ENCODE measurements at places on chromosomes 1 and 21.

DNA sequence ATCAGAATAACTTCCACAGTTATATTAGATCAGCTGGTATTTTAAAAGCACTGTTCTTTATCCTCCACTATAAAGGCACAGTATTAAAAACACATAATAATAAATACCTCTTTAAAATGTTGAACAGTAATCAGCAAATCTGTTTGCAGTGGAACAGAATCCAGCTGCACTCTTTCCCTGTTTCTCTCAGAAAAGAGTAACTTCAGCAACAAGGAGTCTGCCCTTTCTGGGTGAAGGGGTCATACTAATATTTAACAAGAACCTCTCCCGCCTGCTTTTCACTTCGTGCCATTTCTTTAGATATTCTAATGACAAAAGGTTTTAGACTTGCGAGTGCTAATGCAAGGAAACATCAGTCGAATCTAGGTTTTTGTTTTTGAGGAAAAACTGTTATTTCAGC, 194.2 kb upstream of the FMN2 start:
- no peak for DNase-seq

DNA sequence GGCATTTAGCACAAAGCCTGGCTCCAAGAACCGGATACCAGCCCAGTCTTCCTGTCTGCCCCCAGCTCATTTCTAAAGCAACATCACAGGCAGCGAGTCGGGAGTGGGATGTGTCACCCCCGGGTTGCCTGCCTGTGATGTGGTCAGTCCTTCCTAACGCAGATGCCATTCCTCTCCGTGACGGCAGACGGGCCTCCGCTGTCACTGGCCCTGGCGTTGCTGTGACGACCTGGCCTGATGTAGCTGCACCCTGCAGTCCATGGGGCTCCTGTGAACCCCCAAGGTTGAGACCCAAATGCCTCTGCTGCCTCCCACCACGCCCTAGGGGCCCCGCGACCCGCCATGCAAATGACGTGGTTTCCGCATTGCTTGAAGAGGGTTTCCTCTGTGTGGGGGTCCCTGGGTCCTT, 12.3 kb downstream of the TNFRSF1B start:
- peak; percentile 77 for DNase-seq

- DNase-seq: no peak
These were observed 784 bp downstream of the RPL11 start for GRCh38 chr1:23692308-23692871.

DNA sequence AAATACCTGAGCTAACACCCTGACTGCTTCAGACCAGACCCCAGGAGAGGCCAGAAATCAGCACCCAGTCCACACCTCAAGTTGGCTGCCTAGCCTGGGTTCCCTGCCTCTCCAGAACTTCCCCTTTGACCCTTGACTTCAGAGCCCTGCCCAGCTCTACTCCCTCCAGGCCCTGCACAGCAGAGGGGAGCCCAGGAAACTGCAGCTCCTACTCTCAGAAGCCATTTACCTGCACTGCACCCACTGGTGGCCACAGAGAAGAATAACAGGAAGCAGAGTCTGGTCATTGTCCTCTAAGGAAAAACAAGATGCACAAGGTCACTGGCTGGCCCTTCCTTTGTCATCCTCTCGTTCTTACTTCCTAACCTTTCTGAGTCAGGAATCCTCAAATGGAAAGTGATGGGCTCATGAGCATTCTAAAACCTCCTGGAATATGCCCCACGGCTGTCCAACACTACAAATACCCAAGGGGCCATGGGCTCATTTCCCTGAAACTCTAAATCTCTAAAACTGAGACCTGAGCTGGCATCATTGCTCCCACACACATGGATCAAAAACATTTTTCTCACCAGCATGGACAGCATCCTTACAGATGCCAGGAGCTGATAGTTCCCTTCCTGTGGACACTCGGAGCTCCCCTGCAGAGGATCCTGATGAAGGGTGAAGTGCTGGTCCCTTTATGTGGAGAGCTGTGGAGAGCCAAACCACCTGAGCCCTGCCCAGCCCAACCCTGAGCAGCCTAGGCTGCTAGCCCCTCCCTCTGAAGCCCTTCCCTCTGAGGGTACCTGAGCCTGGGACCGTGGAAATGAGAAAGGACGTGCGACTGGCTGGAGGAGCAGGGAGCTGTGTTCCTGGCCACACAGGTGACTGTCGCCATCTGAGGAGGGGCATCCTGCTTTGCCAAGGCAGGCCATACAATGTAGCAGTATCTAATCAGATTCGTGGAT, at the start of gene ITLN2:
Gene ITLN2 (minus strand): TSS at position 652 of the 947 bp plus-strand sequence. CDS start 68 bp downstream, at position 584.
- DNase-seq: no peak

GRCh38 chr1:241639623-241640148, 483 bp downstream of the CHML start:
- peak; percentile 12 for DNase-seq

- no peak for DNase-seq
These were observed 15.3 kb upstream of the PADI1 start for GRCh38 chr1:17189632-17189990.

DNA sequence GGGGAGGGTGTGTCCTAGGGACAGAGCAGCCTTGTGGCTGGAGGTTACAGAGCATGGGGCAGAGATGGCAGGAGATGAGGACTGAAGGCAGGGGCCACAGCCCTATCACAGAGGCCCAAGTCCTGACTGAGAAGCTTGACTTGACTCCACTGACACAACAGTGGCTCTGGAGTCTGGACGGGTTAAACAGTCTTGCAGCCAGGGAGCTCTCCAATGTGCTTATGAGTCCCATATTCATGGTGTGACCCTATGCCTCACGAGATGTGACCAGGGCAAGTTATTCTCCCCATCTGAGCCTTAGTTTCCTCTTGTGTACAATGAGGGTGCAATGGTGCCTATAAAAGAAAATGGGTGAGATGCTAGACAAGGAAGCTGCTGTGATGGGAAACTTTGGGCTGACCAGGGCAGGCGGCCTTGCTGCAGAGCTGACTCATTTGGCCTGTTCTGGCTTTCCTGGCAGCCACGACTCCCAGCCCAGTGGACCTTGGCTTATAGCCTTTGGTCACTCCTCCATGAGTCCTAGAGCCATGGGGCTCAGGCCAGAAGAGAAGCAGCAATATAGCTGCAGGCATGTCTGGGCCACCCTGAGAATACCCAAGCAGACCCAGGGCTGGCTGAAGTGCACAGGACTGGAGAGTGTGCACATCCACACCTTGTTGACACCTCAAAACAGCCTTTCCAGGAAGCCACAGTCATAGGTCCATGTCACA, 2.8 kb upstream of the TTC22 start:
- DNase-seq: no peak

GRCh38 chr1:54507033-54507870, 40.8 kb upstream of the ACOT11 start:
- no peak for DNase-seq

DNA sequence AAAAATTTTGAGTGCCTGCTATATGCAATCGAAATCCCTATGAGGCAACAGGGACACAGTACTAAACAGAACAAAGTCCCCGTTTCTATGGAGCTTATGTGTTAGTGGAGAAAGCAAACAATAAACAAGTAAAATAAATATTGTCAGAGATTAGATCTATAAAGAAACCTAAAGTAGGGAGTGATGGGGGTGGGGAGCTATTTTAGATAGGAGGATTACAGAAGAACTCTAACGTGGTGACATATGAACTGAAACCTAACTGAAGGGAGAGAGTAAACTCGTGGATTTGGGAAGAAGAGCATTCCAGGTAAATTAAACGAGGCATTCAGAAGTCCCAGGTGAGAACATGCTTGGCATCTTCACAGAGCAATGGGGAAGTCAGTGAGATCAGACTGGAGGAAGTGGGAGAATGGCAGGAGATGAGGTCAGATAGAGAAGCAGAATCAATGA, 154.5 kb downstream of the DENND1B start:
- no peak for DNase-seq

- peak; percentile 10 for DNase-seq
These were observed 510.3 kb downstream of the NPHP4 start for GRCh38 chr1:5481889-5482288.

GRCh38 chr1:228088586-228089498, 6.3 kb downstream of the ARF1 start:
- DNase-seq: no peak

DNA sequence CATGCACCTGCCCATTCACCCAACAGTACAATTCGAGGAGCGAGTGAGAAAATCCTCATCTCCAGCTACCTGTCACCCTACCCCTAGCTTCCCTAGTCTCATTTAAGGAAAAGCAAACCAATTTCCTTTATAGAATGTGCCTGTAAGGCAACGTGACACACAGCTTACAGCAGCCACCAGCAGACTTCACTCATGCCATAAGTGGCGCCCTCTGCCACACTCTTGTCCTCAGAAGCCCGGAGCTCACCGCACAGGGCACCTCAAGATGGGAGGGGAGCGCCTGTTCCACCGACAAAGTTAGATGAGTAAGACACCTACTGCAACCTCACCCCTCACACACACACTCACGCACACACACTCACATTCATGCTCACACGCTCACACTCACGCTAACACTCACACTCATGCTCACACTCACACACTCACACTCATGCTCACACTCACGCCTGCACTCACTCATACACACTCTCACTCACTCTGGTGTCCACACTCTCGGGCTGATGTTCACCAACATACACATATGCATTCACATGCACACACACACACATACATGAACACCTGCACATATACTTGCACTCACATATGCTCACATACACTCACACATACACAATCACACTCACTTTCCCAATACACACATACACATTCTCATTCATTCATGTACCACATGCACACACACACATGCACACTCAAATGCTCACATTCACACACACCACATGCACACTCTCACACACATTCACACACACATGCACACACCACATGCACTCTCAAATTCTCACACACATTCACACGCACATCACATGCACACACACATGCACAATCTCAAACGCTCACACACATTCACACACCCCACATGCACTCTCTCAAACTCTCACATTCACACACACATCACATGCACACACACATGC, 170.7 kb downstream of the PSMG1 start:
- DNase-seq: no peak

GRCh38 chr1:34265396-34265795, 88.7 kb downstream of the C1orf94 start:
- DNase-seq: no peak

- DNase-seq: no peak
These were observed 160.7 kb downstream of the OLFM3 start for GRCh38 chr1:101835988-101836387.

All from stimulated activated CD8-positive, alpha-beta memory T cell treated with anti-CD3 and anti-CD28 coated beads, Interleukin-12 subunit alpha, Interleukin-12 subunit beta, amount 100 ng/mL, for 4 hours (primary cell).